ENCODE measurements at places on chromosomes 5 and 9.

GRCh38 chr9:19151425-19152159 is 24.3 kb upstream of the PLIN2 start:
- no peaks in the 10 kb centered on the region for H3K4me1 ChIP-seq
- H3K27me3 ChIP-seq, result no peaks in the 10 kb centered on the region
- no peak overlapping the region for H3K27ac ChIP-seq
- no peaks in the 10 kb centered on the region for H3K36me3 ChIP-seq
- H3K4me3 ChIP-seq, result no peak overlapping the region
- DNase-seq, result no peak

DNA sequence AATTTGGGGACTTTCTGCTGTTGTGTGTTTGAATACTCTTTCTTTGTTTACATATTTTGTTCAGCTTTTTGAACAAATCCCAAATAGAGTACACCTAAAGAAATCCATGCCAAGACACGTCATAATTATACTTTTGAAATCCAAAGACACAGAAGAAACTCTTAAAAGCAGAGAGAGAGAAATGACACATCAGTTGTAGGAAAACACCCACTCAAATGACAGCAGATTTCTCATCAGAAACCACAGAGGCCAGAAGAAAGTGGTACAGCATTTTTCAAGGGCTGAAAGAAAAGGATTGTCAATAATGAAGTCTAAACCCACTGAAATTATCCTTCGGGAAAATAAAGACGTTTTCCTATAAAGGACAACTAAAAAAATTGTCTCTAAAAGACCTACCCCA is 378.6 kb downstream of the GADD45G start:
- H3K36me3 ChIP-seq, result no peaks in the 10 kb centered on the region
- no peak overlapping the region for H3K27ac ChIP-seq
- no peaks in the 10 kb centered on the region for H3K27me3 ChIP-seq
- no peak overlapping the region for H3K4me3 ChIP-seq
- DNase-seq, result no peak

- no peak for DNase-seq
- H3K27ac ChIP-seq, result peak overlapping the region; percentile 97
- peak overlapping the region; percentile 82 for H3K4me3 ChIP-seq
These were observed 1.8 kb downstream of the ARRDC3 start for GRCh38 chr5:91381239-91381773.

DNA sequence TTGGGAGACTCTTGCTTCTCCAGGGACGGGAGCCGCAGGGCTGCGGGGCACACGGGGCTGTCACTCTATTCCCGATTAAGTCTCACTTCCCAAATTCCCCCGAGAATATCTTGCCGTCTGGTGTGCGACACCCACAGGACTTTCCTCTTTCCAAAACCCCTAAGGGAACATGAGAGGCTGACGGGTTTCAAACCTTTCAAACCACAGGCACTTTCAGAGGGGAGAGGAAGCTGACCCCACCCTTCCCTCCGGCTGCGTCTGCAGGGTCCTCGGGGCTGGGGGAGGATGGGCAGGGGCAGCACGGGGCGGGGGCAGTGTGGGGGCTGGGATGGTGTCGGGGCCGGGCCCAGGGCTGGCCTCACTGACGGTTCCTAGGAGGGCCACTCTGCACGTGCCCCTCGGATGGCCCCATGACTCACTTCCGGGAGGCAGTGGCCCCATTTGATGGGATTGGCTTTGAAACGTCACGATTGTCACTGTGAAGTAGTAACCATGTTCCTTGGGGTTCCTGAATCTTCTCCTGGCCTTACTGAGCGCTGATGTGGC is 38.2 kb downstream of the SLC9A3 start:
- DNase-seq, result no peak
- no peaks in the 10 kb centered on the region for H3K36me3 ChIP-seq
- peaks cover 2% of the 10 kb centered on the region for H3K27me3 ChIP-seq
- H3K4me3 ChIP-seq, result no peak overlapping the region
- peaks cover 5% of the 10 kb centered on the region for H3K4me1 ChIP-seq

- H3K4me3 ChIP-seq, result no peak overlapping the region
- H3K36me3 ChIP-seq, result peaks cover 2% of the 10 kb centered on the region
- peaks cover 41% of the 10 kb centered on the region for H3K4me1 ChIP-seq
- H3K27ac ChIP-seq, result no peak overlapping the region
These were observed 14.6 kb downstream of the UBE2D2 start for GRCh38 chr5:139575751-139576150.

DNA sequence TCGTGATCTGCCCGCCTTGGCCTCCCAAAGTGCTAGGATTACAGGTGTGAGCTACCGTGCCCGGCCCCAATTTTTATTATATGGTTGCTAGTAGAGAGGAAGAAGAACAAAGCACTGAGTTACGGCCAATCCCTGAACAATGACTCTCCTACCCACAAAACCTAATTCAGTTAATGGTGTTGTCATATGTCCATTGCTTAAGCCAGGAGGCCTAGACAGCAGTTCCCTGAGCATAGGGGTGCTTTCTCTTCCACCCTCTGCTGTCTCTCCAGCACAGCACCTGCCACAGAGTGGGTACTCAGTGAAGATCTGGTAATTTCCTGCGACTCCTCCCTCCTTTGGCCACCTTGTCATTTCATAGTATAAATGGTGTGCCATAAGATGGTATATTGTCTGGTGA is 21.4 kb upstream of the LTC4S start:
- DNase-seq, result no peak
- H3K4me1 ChIP-seq, result peaks cover 3% of the 10 kb centered on the region
- no peak overlapping the region for H3K27ac ChIP-seq
- peaks cover 80% of the 10 kb centered on the region for H3K36me3 ChIP-seq
- H3K4me3 ChIP-seq, result no peak overlapping the region

DNA sequence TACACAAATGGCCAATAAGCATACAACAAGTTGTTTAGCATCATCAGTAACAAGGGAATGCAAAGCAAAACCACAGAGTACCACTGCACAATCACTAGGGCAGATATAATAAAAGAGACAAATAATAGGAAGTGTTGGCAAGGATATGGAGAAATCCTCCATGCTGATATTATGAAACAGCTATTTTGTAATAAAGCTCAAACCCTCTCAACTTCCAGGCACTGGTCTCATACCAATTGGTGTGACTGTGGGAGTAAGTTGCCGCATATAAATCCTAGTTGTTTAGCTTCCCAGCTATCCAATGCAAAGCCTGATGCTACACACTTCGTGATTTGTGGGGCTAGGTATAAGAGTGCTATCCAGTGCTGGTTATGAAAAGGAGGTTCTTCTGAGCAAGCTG is 88.6 kb downstream of the SMIM23 start:
- no peak overlapping the region for H3K4me3 ChIP-seq
- H3K36me3 ChIP-seq, result peaks cover 82% of the 10 kb centered on the region
- DNase-seq, result no peak
- no peaks in the 10 kb centered on the region for H3K4me1 ChIP-seq
- H3K27ac ChIP-seq, result no peak overlapping the region

GRCh38 chr5:10467281-10468198 is 25.9 kb downstream of the ROPN1L start:
- no peaks in the 10 kb centered on the region for H3K4me1 ChIP-seq
- no peaks in the 10 kb centered on the region for H3K36me3 ChIP-seq

DNA sequence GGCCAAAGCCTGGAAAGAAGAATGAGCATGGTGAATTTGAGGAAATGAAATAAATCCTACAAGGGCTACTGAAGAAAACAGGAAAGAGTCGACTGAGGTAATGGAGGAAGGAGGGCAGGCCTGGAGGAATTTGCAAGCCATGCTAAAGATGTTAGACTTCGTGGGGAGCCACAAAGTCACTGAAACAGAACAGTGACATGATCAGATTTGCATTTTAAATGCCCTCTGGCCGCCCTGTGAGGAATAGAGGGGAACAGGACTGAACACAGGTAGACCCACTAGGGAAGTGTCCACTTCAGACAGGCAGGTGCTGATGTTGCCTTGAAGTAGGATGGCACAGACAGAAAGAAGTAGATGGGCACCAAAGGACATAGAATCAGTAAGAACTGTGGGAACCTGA is 42.8 kb upstream of the RLN1 start:
- H3K27me3 ChIP-seq, result no peaks in the 10 kb centered on the region
- no peaks in the 10 kb centered on the region for H3K4me1 ChIP-seq
- no peak overlapping the region for H3K4me3 ChIP-seq

DNA sequence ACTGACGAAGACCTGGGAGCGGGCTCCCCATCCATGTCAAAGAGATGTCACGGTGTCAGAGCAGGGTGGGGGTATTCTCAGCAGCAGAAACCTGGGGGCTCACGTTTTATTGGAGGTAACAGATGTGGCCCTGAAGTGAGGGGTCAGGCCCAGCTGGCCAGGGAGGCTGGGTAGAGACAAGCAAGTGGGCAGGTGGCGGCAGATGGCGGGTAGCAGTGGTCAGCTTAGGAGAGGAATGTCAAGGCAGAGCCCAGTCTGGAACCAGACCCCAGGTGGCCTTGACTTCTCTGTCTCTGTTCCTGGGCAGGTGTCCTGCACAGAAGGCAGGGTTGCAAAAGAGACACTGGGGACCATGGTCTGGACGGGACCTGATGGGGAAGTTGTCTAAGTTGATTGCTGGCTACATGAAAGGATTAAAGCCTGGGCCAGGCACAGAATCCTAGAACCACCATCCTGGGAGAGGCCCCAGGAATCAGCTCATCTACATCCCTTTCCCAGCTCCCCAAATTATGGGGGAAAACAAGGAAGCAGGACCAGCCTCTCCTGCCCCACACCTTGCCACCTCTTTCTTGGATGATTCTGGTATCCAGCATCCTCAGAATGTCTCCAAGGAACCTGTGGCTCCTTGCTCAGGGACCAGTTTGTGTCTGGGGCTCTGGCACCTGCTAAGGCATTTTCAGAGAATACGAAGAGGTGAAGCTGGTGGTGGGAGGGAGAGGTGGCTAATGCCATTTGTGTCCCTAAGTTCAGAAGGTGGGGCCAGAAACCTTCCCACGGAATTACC is 72.5 kb downstream of the AMBP start:
- no peaks in the 10 kb centered on the region for H3K27me3 ChIP-seq
- no peak for DNase-seq
- H3K27ac ChIP-seq, result no peak overlapping the region
- no peaks in the 10 kb centered on the region for H3K36me3 ChIP-seq

DNA sequence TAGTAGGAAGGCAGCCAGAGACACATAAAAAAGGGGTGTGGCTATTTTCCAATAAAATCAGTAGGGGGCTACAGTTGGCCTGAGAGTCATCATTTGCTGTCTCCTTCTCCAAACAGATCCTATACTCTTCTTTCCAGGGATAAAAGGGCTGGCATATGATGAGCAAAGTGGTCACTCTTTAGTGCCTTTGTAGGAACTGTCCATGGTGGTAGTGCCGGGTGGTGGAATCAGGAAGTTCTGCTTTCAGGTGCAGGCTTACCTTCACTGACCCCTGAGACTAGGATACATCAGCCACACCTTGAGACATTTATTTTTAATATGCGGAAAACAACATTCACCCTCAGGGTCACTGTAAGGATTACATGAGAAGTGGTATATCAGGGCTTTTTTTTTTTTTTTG is 80.8 kb downstream of the ASTN2 start:
- no peaks in the 10 kb centered on the region for H3K36me3 ChIP-seq
- no peak overlapping the region for H3K27ac ChIP-seq
- H3K27me3 ChIP-seq, result no peaks in the 10 kb centered on the region
- DNase-seq, result no peak

GRCh38 chr5:82862711-82863110 is 214.5 kb downstream of the TMEM167A start:
- DNase-seq, result no peak
- H3K27me3 ChIP-seq, result no peaks in the 10 kb centered on the region
- no peak overlapping the region for H3K4me3 ChIP-seq
- H3K27ac ChIP-seq, result no peak overlapping the region
- no peaks in the 10 kb centered on the region for H3K36me3 ChIP-seq

GRCh38 chr9:20591223-20591622 is 31.1 kb downstream of the MLLT3 start:
- no peaks in the 10 kb centered on the region for H3K27me3 ChIP-seq
- no peaks in the 10 kb centered on the region for H3K4me1 ChIP-seq
- H3K4me3 ChIP-seq, result no peak overlapping the region
- no peak for DNase-seq
- H3K36me3 ChIP-seq, result no peaks in the 10 kb centered on the region

GRCh38 chr9:33379666-33380389 is 22.5 kb downstream of the AQP7 start:
- no peak overlapping the region for H3K4me3 ChIP-seq
- DNase-seq, result no peak
- no peaks in the 10 kb centered on the region for H3K36me3 ChIP-seq
- no peaks in the 10 kb centered on the region for H3K4me1 ChIP-seq
- no peaks in the 10 kb centered on the region for H3K27me3 ChIP-seq

- no peaks in the 10 kb centered on the region for H3K27me3 ChIP-seq
- H3K36me3 ChIP-seq, result no peaks in the 10 kb centered on the region
- no peak for DNase-seq
- no peak overlapping the region for H3K4me3 ChIP-seq
These were observed 195.3 kb upstream of the KLF9 start for GRCh38 chr9:70609542-70610286.

GRCh38 chr9:136391737-136392537 is 8.0 kb downstream of the SNAPC4 start:
- H3K4me3 ChIP-seq, result no peak overlapping the region
- H3K4me1 ChIP-seq, result no peaks in the 10 kb centered on the region
- H3K36me3 ChIP-seq, result peaks cover 62% of the 10 kb centered on the region
- no peak for DNase-seq
- H3K27me3 ChIP-seq, result no peaks in the 10 kb centered on the region
- no peak overlapping the region for H3K27ac ChIP-seq

DNA sequence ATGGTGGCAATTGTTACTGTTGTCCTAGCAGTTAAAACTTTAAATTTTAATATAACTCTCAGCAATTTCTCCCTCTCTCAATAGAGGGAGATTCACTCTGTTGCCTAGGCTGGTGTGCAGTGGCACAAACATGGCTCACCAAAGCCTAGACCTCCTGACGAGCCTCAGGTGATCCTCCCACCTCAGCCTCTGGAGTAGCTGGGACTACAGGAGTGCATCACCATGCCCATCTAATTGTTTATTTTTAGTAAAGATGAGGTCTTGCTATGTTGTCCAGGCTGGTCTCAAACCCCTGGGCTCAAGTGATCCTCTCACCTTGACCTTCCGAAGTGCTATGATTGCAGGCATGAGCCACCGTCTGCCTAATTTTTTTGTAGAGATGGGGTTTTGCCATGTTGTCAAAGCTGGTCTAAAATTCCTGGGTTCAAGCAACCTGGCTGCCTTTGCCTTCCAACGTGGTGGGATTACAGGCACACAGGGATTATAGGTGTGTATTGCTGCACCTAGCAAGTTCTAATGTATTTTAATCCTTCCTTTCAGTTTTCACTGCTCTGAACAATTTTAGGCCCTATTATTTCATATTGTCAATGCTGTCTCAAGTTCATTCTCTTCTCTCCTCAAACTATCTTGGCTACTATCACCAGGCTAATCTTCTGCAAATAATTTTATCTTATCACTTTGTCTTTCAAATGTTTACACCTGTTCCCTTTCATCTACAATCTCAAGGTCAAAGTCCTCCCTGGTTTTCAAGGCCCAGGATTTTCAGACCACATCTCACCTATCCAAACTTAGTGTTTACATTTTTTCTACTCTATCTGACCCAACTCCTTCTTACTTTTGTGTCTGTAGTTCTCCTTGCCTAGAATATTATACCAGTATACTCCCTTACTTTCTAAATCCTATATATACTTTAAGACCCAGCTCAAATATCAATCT is 18.9 kb downstream of the ALDH1A1 start:
- no peak overlapping the region for H3K27ac ChIP-seq
- no peaks in the 10 kb centered on the region for H3K4me1 ChIP-seq
- no peak overlapping the region for H3K4me3 ChIP-seq
- H3K36me3 ChIP-seq, result no peaks in the 10 kb centered on the region
- no peak for DNase-seq
- no peaks in the 10 kb centered on the region for H3K27me3 ChIP-seq

GRCh38 chr9:96619491-96620180 is at the start of gene CDC14B:
Gene CDC14B (minus strand): TSS chr9:96619843. CDS start chr9:96619378, 465 bp downstream.
- H3K4me1 ChIP-seq, result peaks cover 13% of the 10 kb centered on the region
- no peaks in the 10 kb centered on the region for H3K36me3 ChIP-seq
- peaks cover 15% of the 10 kb centered on the region for H3K27me3 ChIP-seq
- H3K27ac ChIP-seq, result no peak within 1 kb of the TSS
- peak; percentile 81 for DNase-seq
- peak within 1 kb of the TSS; percentile 20 for H3K4me3 ChIP-seq

Data from natural killer cell (primary cell).